ENCODE measurements at places on chromosomes 11 and 22.

GRCh38 chr11:67126986-67127385 is 7.9 kb downstream of the KDM2A start:
- DNase-seq: no peak

- no peak for DNase-seq
Measured at GRCh38 chr11:19769820-19770219, 57.2 kb downstream of the NAV2 start.

DNA sequence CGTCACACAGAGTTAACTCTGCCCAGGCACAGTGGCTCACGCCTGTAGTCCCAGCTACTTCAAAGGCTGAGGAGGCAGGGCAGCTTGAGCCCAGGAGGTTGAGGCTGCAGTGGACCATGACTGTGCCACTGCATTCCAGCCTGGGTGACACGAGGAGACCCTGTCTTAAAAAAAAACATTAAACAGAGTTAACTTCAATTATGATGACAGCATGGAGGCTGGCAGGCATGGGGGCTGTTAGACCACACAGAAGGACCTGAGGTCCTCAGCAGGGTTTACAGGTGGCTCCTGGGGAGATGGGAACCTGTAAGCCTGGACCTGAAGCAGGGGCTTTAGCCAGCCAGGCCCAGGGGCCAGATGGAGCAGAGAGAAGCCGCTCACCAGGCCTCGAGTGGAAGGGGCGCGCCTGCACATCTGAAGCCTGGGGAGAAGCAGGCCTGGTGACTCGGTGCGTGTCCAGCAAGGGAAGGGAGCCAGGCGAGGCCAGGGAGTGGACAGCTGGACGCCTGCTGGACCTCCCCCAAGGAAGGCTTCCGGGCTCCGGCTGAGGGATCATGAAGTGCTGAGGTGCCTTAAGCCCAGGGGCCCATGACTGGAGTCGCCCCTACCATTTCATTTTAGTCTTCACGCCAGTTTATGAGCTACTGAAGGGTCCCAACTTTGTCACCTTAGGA is 25.3 kb downstream of the RPUSD4 start:
- DNase-seq: no peak

DNA sequence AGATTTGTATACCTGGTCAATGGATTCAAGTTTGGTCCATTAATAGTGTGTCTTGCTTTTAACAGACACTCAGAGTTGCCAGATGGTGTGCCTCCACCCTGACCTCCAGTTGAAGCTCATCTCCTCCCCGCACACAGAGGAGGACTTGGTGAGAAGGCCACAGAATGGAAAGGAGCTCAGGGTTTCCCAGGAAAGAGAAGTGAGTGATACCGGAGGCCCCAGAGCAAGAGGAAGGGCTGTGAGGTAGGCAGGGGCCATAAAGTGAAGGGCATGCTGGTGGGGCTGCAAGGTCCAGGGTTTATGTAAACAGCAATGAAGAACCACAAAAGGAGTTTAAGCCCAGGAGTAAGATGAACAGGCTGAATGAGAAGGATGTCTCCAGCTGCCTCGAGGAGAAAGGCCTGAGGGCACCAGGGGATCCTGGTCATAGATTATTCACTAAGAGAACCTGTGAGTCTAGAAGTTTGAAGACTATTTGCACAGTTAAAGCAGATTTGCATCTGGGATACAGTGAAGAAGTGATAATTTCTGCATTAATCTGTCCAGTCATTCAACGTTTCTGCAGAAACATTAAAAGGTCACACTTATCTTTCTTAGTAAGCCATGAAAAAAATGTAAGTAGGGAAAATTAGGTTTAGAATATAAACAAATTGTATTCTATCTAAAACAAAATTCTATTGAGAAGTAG is 67.5 kb upstream of the VPREB1 start:
- DNase-seq: no peak

DNA sequence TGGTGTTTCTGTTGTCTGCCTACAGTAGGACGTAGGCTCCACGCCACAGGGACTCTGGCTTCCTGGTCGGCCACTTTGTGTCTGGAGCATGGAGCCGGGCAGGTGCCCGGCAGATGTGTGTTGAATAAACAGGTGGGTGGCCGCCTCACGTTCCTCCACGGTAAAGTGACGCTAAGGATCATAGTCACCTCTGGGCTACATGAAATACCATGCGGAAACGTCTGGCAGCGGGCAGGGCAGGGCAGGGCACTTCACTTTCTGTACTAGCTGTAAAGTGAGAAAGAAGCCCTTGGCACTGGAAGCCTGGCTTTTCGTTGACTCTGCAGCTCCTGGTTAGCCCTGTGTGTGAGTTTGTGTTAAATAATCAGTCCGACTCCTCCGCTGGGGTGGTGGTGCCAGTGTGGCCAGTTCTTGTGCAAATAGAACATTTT is 52.4 kb downstream of the MCM5 start:
- DNase-seq: no peak

DNA sequence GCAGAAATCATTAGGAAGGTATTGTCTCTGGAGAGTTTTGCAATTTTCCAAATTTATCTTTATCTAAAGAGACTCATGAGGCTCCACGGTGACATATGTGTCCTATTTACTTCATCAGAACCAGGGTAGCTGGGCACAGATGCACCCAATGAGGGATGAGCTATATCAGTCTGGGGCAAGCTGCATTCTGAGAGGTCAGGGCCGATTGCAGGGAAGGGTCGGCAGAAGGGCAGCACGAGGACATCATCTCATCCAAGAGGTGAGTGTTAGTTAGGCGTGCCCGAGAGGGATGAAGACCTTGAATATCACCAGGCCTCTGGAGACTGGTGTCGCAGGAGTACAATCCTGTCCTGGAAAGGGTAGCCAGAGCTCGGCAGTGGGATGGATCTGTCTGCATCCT is 41.0 kb upstream of the SPON1 start:
- DNase-seq: no peak

- DNase-seq: peak; percentile 86
Measured at GRCh38 chr11:2211113-2211971, 39.7 kb upstream of the TH start.
